ENCODE measurements at places on chromosomes 16 and 17.

GRCh38 chr17:43576563-43577229 is 30.6 kb upstream of the ETV4 start:
- peak; percentile 42 for DNase-seq

DNA sequence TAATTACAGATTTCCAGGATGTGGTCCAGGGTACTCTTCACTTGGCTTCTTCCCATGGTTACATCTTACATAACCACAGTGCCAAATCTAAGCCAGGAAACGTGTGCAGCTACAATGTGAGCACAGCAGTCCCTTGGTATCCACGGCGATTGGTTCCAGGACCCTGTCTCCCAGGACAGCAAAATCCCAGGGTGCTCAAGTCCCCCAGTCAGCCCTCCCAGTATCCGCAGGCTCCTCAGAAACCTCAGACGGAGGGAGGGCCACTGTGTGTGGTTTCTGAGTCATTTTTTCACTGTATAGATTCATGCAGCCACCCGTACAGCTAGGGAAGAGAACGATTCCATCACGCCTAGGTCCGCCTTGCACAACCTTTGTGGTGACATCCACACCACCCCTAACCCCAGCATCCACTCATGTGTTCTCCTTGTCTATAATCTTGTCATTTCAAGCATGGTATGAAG is 11.1 kb upstream of the ATP2C2 start:
- no peak for DNase-seq

GRCh38 chr17:35879773-35880654 is at the start of gene CCL5:
CCL5 (minus strand) TSS chr17:35880360.
- peak; percentile 51 for DNase-seq

DNA sequence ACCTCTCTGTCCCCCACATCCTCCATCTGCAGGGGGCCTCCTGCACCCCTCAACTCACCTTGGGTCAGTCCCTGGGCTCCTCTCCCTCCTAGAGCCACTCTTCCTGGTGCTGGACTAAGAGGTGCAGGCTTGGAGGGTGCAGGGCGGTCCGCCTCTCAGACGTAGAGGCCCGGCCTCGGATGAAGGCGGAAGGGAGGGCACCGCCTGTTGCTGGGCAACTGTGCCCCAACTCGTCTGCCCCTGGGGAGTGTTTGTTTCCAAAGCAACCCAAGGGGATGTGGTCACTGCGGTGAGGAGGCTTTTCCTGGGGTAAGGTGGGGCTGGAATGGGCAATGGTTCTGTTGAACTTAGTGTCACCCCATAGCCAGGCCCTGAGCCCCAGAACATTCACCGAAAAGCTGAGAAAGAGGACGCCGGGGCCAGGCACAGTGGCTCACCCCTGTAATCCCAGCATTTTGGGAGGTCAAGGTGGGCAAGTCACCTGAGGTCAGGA is at the start of gene C16orf54:
Gene C16orf54, minus strand, starts transcription at position 138 of the 493 bp plus-strand sequence. CDS start 1,039 bp downstream, outside the sequence.
- DNase-seq, result peak; percentile 88
